ENCODE measurements at places on chromosomes 6 and 20.

DNA sequence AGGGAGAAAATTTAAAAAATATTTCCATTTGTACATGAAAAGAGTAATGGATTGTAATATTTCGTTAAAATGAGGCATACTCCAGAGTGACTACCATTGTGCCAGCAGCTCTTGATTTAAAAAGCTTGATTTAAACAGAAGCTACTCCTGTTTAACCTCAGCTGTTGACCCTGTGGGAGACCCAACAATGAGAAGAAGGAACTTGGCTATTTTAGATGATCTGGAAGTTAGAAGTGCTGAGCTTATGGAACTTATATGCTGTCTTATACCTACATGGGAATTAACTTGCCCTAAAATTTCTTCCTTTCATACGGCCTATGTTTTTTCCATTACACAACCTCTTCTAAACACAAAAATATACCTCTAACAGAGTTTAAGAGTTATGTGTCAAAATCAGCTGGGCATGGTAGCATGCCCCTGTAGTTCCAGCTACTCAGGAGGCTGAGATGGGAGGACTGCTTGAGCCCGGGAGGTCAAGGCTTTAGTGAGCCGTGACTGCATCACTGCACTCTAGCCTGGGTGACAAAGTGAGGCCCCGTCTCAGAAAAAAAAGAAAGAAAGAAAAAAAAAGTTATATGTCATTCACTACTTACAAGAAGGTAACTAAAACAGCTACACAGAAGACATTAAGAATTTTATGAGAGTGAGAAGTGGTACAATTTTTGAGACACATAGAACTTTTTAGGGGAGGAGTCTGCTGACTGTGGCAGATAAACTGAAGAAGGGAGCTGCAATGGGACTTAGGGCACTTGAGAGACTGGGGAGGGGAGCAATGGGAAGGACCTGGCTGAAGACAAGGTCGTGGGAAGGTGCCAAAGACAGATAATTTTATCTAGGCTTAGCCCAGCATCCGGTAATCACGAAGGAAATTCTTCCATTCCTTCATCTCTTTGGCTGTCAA, 139.9 kb downstream of the MYB start:
- DNase-seq = no peak

DNA sequence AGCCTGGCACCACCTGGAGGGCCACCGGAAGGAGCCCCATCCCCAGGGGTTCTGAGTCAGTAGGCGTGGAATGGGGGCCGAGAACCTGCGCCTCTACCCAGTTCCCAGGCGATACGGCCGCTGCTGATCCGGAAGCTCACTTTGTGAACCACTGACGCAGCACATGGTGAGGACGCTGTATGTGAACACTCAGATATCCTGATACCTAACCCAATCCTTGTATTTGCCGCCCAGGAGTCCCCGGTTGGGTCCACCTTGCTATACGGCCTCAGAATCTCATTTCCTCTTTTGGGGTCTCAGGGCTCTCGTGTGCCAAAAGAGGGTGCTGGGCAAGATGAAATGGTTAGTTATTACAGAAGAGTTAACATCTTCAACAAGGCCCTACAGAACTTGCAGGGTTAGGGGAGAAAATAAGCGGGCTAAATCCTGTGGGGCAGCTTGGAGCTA, 604 bp upstream of the RAB5IF start:
- peak; percentile 58 for DNase-seq

DNA sequence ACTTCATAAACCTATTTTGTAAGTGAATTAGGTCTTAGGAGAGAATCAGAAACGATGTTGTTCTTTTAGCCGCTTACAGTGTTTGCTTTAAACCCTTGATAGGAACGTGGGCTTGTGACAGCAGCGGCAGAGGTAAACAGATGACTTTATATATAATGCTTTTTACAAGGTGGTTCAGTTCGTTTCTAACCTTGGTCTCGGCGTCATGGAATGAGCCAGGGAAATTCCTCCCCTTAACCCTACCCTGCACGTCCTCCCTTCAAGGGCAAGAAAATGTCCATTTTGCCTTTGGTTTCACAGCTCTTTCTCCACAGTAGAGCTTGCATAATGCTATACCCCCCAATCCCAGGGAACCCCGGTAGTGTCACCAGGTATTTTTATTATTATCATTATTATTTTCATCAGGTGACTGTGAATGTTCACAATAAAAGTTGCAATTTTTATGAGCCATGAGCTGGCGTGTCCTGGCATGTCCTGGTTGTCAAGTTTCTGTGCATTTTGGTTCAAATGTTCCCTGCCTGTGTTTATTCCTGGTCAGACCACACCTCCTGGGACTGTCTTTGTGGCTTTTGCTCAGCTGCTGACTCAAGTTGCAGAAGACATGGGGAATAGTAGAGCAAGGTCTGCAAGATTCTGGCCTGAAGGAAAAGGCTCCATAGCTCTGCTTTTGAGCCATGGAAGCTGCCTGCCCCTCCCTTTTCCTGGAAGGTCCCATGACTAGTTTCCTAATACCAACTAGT, 112.8 kb upstream of the BMP2 start:
- DNase-seq = no peak

- no peak for DNase-seq
Measured at GRCh38 chr6:43934183-43934802, 164.3 kb downstream of the VEGFA start.

- DNase-seq = no peak
Measured at GRCh38 chr6:151763303-151763702, 44.2 kb upstream of the ESR1 start.

DNA sequence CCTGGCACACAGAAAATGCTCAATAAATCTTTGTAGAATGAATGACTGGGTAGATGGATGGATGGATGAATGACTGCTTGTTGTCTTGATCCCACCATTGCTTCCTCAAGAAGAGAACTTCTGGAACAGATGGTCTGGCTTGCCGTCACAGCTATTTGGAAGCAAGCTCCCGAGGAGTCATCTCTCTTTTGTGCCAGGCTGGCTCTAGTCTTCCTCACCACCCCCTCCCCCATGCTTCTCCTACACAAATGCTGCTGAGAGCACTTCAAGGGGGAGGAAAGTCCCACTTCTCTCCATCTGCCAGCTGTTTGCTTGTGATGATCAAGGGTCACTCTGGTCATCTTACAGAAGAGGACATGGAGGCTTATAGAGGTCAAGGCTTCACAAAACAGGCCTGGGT, 11.6 kb upstream of the KCNG1 start:
- DNase-seq = no peak

GRCh38 chr20:62694106-62694505, 14.5 kb upstream of the NTSR1 start:
- no peak for DNase-seq

- no peak for DNase-seq
Measured at GRCh38 chr6:113650610-113650979, 206.6 kb upstream of the MARCKS start.

- DNase-seq = no peak
Measured at GRCh38 chr6:90464507-90464906, 122.4 kb downstream of the MAP3K7 start.

- DNase-seq = no peak
Measured at GRCh38 chr20:7155282-7155681, 387.8 kb downstream of the BMP2 start.

DNA sequence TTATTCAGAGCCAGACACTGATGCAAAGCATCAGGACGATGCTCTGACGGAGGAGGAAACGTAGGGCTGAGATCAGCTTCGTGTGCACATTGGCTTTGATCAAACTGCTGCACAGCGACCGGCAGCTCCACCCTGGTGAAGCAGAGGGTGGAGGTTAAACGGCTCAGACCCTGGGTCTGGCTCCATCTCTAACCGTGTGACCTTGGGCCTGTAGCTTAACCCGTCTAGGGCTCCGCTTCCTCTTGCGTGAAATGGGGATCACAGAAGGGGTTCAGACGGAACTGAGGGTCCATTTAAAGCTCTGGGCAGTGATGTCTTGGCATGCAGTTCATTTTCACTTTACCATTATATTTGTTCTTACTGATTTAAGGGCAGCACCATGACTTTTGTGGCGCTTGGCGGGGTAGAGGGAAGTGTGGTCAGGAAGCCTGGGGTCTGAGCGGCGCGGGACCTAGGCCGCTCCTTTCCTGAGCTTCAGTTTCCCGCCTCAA, 644 bp downstream of the RBL1 start:
- peak; percentile 39 for DNase-seq

DNA sequence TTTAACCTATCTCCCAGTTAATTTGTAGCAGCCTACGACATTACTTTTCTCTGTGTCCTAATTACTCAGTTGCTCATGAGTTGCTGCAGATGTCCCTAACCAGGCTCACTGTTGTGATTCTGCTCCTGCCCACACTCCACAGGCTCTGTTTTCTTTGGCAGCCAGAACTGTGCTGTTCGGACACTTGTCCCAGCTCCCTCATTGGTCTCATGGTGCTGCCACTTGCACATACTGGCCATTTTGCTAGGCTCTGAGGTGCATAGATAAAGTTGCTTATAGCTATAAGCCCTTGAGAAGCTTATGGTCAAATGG, 55.0 kb downstream of the NOX3 start:
- no peak for DNase-seq

DNA sequence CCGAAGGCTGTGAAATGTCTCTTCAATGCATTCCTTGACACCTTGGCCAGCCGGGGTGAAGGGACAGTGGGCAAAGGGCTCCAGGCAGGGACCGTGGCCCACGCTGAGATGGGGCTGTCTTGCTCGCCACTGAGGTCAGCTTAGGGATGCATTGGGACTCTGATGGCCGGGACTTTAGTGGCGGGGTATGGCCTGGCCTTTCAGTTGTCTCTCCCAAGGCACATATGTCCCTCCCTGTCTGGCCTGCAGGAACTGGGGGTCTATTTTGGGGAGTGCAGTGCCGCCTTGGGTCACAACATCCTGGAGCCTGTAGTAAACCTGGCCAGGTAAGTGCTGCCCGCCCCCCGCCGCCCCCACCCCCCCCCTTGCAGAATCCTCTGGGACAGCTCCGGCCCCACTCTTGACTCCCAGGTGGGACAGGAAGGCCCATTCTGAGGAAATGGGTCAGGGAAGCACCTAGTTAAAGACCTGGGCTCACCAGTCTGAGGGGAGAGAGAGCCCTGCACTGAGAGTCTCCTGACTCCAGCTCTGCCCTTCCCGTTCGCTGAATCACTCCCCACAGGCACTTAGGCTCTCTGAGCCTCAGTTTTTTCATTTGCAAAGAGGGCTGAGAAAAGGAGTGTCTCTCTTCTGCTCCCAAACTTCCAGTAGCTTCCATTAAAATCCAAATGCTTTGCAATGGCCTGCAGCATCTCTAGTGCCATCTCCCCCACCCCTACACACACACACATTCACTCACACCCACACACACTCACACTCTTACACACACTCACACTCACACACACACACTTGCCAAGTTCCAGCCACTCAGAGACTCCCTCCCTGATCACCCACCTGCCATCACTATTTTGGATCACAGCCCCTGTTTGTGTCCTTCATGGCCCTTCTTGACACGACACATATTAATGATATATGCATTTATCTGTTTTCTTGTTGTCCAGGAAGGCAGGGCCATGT, 33.1 kb downstream of the RAB44 start:
- DNase-seq = no peak
